ENCODE measurements at places on chromosomes 7 and 10. TPM values are rescaled to one million over a fixed set of nuclear protein-coding genes. Genes with fewer than 3 reads are reported as not detected.

DNA sequence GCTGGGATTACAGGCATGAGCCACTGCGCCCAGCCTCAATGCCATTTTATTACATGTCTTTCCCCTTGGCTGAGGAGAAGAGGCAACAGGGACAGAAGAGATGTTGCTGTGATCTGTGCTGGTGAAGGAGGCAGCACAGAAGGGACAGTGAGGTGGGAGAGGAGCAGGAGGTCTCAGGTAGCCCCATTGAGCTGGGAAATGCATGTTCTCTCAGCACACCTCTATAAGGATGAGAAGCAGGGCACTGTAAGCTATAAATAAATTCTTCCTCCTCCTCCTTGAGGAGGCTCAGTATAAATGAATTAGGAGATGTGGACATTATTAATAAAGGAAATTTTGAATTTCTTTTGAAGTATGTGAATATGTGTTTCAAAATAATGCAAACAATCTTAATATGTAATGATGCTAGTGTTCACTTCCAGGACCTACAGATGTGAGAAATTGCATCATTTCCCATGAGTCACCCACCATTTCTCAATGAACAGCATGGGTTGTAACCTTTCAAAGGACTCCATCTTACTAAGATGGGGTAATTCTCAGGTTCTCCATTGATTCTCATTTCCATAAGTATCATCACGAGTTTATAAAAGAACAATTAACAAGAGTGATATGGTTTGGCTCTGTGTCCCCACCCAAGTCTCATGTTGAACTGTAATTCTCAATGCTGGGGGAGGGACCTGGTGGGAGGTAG, 88.9 kb upstream of the ODAD2 start:
- no peak for DNase-seq

Gene MMRN2
- 32.7 TPM for total RNA-seq

DNA sequence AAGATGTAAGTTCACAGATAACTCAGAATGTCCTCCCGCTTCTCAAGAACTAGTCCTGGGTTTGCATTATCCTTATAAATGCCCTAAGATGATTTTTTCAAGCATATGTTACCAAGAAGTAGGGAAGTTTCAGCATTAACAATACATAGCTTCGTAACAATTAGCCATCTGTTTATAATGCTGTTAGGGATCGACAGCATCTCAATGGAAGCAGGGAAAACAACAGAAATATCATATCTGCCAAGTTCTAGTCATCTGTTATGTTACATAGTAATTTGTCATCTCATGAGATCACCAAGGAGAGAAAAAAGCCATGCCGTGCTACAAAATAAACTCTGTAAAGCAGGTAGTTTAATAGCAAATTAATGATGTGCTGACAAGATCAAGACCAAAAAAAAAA, 731.5 kb upstream of the C7orf33 start:
- no peak for DNase-seq

Gene UCMA
- 0.38 TPM for total RNA-seq

Gene OR2A12
- total RNA-seq: not detected

Gene CACNB2
- total RNA-seq: 28.2 TPM

- no peak for DNase-seq
Observed at GRCh38 chr10:100104300-100104699, 22.6 kb upstream of the CPN1 start.

GRCh38 chr7:70566671-70567070, 565.3 kb upstream of the GALNT17 start:
- DNase-seq: no peak

GRCh38 chr7:157855452-157856213, 518.8 kb downstream of the DNAJB6 start:
- DNase-seq: peak; percentile 67

GRCh38 chr7:131346885-131347592, 19.4 kb downstream of the MKLN1 start:
- no peak for DNase-seq

- DNase-seq: no peak
Observed at GRCh38 chr7:38187794-38188440, 9.9 kb downstream of the STARD3NL start.

DNA sequence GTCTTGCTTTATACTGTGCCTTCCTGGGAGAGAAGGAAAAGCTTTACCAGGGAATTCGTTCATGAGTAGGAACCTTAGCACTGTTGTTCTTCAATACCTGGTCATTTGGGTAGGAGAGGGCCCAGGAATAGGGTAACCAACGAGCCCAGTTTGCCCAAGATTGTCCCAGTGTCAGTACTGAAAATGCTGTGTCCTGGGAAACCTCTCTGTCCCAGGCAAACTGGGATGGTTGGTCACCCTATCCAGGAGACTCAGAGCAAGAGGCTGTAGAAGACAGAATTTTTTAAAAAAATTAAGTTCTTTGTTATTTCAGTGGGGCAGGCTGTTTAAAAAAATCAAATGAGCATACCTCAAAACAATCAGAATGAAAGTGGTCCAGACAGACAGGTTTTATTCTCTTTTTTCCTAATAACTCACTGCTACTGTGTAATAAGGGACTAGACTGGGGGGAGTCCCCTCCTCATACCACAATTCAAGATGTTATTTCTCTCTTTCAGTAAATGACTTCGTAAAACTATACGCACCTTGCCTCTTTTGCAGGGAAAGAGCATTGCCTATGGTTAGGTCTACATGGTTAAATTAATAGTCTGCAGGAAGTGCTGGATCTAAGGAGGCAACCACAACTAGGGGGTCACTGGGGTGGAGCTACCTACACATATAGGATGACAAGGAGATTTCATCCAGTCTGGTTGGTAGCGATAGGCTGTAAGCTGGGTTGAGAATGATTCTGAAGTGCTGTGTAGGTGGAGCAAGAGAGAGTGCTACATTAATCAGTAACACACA, 41.1 kb upstream of the FAM133B start:
- no peak for DNase-seq

DNA sequence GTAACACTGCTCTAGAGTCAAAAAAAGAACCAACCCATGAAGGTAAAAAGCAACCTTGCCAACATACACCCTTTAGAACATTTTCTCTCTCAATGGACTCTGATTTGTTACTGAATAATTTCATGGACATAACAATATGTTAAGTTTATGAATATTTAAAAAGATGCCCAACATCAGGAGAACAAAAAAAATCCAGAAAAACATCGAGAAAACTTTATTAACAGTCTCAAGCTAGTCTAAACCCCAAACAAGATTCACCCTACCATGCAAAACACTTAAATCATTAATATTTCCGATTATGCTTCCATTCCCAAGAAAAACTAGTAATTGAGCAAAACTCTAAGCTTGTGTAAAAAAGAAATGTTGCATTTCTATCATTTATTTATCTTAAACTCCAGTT, 46.7 kb downstream of the OSBPL3 start:
- no peak for DNase-seq

DNA sequence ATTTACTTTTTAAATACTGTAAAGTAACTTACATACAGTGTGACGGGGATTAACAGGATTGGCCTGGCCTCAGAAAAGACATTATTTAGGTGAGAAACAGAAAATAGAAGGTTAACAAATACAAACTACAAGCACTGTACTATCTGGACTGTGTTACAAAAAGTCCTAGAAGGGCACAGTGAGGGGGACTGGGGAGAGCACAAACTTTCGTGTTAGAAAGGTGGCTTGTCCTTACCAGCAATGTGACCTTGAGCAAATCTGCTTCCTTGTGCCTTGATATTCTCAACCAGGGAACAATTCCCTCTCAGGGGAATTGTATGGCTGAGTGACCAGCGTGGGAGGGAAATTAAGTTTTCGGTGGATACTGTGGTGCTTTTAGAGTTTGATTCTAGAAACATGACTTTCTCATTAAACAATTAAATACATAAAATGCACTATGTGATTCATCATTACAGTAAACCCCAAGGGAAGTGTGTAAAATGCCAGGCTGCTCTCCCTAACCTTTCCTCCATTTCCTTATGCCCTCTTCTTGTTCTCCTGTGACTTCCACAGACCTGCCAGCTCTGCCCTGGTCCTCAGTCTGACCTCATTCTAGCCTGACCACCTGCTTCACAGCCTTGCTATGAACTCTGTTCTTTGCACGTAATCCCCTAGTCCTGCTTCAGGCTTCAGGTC, 57.7 kb downstream of the OSBPL3 start:
- no peak for DNase-seq
